GM10248 (cell line): ENCODE measurements at places on chromosomes 3 and 15.

- peak; percentile 18 for DNase-seq
Observed at GRCh38 chr3:171284308-171285075, 175.7 kb downstream of the TNIK start.

GRCh38 chr3:187770224-187770623, 25.0 kb upstream of the BCL6 start:
- peak; percentile 17 for DNase-seq

GRCh38 chr3:109930582-109930981, 593.2 kb upstream of the DPPA4 start:
- no peak for DNase-seq

- no peak for DNase-seq
Observed at GRCh38 chr3:152879130-152879789, 44.3 kb downstream of the P2RY1 start.

- DNase-seq = no peak
Observed at GRCh38 chr15:87207251-87207650, 1049.3 kb downstream of the NTRK3 start.

DNA sequence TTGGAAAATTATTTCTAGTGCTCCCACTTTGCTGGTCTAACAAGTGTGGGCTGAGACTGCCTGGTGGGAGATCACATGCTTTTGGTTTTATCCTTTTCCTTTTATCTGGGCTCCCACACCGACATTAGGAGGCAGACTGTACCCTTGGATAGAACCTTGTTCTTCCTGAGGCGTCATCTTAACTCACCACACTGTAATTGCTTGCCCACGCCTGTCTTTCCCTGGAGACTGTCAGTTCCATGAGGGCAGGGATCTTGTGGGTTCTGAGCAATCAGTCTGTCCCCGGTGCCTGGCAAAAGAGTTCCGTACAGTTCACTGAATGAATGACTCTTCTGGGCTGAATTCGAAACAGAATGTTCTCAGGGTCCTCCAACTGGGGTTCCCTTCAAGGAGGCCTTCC, 124.6 kb upstream of the ABHD17C start:
- DNase-seq = no peak

DNA sequence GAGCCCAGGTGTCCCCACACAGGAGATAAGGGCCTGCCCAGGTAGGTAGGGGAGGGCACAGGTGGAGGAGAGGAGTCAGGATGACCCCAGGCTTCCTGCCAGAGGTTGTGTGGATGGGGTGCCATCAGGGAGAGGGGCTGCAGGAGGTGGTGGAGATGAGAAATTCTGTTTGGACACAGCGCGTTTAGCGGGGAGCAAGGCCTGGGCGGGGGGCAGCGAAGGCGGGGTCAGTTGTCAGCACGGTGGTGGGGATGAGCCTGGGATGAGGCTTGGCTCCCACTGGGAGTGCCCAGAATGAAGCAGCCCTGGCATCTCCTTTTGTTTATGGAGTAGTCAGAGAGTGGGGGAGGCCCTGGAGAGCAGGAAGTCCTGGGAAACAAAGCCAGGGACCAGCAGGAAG, 14.6 kb downstream of the RNF123 start:
- DNase-seq = no peak
